ENCODE measurements at places on chromosomes 4 and X. TPM values are rescaled to one million over a fixed set of nuclear protein-coding genes. Genes with fewer than 3 reads are reported as not detected.

- H3K4me3 ChIP-seq, result no peak overlapping the region
- H3K27ac ChIP-seq, result no peak overlapping the region
- H3K27me3 ChIP-seq, result no peaks in the 10 kb centered on the region
- H3K36me3 ChIP-seq, result no peaks in the 10 kb centered on the region
- peaks cover 5% of the 10 kb centered on the region for H3K4me1 ChIP-seq
Observed at GRCh38 chr4:100591161-100591876, 73.5 kb upstream of the EMCN start.

DNA sequence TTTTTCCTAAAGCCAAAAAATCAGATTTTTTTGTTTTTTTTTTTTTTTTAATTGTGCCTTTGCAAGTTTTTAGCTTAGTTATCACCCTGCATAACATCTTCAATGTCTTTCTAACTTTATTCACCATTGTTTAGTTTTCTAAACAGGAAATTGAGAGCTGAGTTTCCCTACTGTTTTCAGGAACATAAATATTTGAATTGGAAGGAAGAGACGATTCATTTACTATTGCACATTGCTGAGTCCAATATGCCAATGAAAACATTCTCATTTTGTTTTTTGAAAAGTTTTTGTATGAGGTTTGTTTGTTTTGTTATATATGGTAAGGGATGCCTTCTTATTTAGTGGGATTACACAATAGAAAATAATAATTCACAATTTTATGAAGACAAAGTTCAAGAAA, 148.4 kb downstream of the ANKRD50 start:
- no peaks in the 10 kb centered on the region for H3K36me3 ChIP-seq
- no peak overlapping the region for H3K27ac ChIP-seq
- DNase-seq, result no peak
- no peak overlapping the region for H3K4me3 ChIP-seq
- no peaks in the 10 kb centered on the region for H3K27me3 ChIP-seq

GRCh38 chr4:814312-814850, 11.5 kb downstream of the CPLX1 start:
- H3K36me3 ChIP-seq, result no peaks in the 10 kb centered on the region
- DNase-seq, result peak; percentile 37
- H3K27ac ChIP-seq, result no peak overlapping the region
- peaks cover 44% of the 10 kb centered on the region for H3K27me3 ChIP-seq

- DNase-seq, result no peak
- no peaks in the 10 kb centered on the region for H3K36me3 ChIP-seq
- no peaks in the 10 kb centered on the region for H3K27me3 ChIP-seq
- H3K4me3 ChIP-seq, result no peak overlapping the region
- no peak overlapping the region for H3K27ac ChIP-seq
Observed at GRCh38 chr4:182843808-182844325, 73.3 kb downstream of the DCTD start.

GRCh38 chrX:9195199-9195880, 161.4 kb upstream of the FAM9B start:
- no peaks in the 10 kb centered on the region for H3K36me3 ChIP-seq
- no peak overlapping the region for H3K27ac ChIP-seq
- no peaks in the 10 kb centered on the region for H3K4me1 ChIP-seq
- DNase-seq, result no peak
- no peaks in the 10 kb centered on the region for H3K27me3 ChIP-seq
- H3K4me3 ChIP-seq, result no peak overlapping the region

GRCh38 chr4:41446981-41447725, 90.8 kb upstream of the LIMCH1 start:
- no peak for DNase-seq
- no peak overlapping the region for H3K4me3 ChIP-seq
- H3K27ac ChIP-seq, result no peak overlapping the region
- H3K4me1 ChIP-seq, result peaks cover 34% of the 10 kb centered on the region
- no peaks in the 10 kb centered on the region for H3K36me3 ChIP-seq

- peaks cover 38% of the 10 kb centered on the region for H3K27me3 ChIP-seq
- H3K4me3 ChIP-seq, result no peak overlapping the region
- no peaks in the 10 kb centered on the region for H3K36me3 ChIP-seq
- H3K27ac ChIP-seq, result no peak overlapping the region
- H3K4me1 ChIP-seq, result no peaks in the 10 kb centered on the region
- DNase-seq, result no peak
Observed at GRCh38 chr4:118032691-118033090, 1.6 kb upstream of the NDST3 start.

GRCh38 chr4:91345632-91346031, 958.1 kb upstream of the GRID2 start:
- H3K36me3 ChIP-seq, result no peaks in the 10 kb centered on the region
- H3K27me3 ChIP-seq, result no peaks in the 10 kb centered on the region
- no peaks in the 10 kb centered on the region for H3K4me1 ChIP-seq

GRCh38 chr4:176504118-176504517, 184.4 kb downstream of the SPCS3 start:
- H3K27ac ChIP-seq, result no peak overlapping the region
- H3K4me3 ChIP-seq, result no peak overlapping the region
- no peaks in the 10 kb centered on the region for H3K27me3 ChIP-seq

- no peaks in the 10 kb centered on the region for H3K27me3 ChIP-seq
- H3K36me3 ChIP-seq, result no peaks in the 10 kb centered on the region
- no peak for DNase-seq
- H3K4me3 ChIP-seq, result no peak overlapping the region
Observed at GRCh38 chrX:12563121-12563520, 228.1 kb upstream of the PRPS2 start.

- H3K4me1 ChIP-seq, result no peaks in the 10 kb centered on the region
- H3K27ac ChIP-seq, result no peak overlapping the region
- H3K4me3 ChIP-seq, result no peak overlapping the region
- no peaks in the 10 kb centered on the region for H3K27me3 ChIP-seq
Observed at GRCh38 chr4:15765910-15766697, 12.0 kb upstream of the CD38 start.

DNA sequence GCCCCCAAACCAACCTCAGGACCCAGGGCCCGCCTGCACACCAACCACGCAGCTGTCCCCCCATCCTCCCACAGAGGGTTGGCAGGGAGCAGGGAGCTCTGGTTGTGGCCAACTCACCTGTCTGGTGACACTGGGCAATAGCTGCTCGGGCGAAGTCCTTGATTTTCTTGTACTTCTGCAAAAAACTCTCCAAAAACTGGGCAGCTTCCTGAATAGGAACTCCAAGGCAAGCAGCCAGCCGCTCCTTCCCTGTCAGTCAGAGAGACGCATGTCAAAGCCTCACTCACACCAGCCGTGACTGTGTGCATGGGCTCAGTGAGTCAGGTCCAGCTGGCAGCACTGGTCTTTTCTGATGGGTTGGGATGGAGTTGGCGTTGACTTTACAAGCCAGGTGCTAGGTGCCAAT, 26.4 kb downstream of the NAT8L start:
- H3K4me3 ChIP-seq, result no peak overlapping the region
- no peak for DNase-seq
- no peaks in the 10 kb centered on the region for H3K36me3 ChIP-seq

GRCh38 chrX:9501362-9501761, 36.5 kb downstream of the TBL1X start:
- H3K4me1 ChIP-seq, result no peaks in the 10 kb centered on the region
- H3K27me3 ChIP-seq, result no peaks in the 10 kb centered on the region
- no peak for DNase-seq
- H3K27ac ChIP-seq, result no peak overlapping the region

DNA sequence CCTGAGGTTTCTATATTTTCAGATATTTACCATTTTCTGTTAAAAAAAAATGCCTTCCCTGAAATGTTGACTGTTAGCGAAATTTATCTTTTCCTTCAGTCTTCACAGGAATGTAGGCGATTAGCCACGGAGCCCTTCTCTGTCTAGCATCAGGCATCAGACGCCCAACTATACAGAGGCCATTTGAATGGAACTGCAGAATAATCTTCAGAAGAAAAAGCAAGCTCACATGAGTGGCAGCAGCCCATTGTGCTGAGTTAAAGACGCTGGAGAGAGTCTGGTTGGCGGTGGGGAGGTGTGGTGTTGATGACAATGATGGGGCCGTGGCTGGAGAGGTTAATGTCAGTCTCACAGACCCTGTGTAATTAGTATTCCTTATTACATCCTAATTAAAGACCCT, 196.8 kb upstream of the LEF1 start:
- no peak overlapping the region for H3K4me3 ChIP-seq
- no peak overlapping the region for H3K27ac ChIP-seq
- H3K36me3 ChIP-seq, result no peaks in the 10 kb centered on the region
- H3K4me1 ChIP-seq, result peaks cover 4% of the 10 kb centered on the region

GRCh38 chr4:99868126-99868596, 26.1 kb downstream of the LAMTOR3 start:
- no peaks in the 10 kb centered on the region for H3K27me3 ChIP-seq
- no peaks in the 10 kb centered on the region for H3K4me1 ChIP-seq
- no peaks in the 10 kb centered on the region for H3K36me3 ChIP-seq
- H3K4me3 ChIP-seq, result no peak overlapping the region
- no peak overlapping the region for H3K27ac ChIP-seq

DNA sequence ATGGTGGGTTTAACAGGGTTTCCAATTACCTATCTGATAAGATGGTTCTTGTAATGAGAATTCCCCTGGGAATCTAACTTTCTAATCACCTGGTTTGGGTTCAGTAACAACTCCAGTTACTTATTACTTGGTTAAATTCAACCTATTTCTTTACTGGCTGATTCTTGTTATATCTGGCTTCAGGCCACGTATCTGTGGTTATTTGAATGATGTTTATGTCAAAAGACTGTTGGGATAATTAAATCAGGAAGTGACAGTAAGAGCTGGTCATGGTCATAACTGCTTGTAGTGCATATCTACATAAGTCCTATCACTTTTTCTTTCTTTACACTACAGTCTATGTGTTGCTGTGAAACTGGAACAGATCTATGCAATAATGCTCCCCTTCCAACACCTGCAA, 108.1 kb downstream of the MID1 start:
- no peak for DNase-seq
- H3K4me3 ChIP-seq, result no peak overlapping the region
- no peak overlapping the region for H3K27ac ChIP-seq
- H3K4me1 ChIP-seq, result no peaks in the 10 kb centered on the region

- no peaks in the 10 kb centered on the region for H3K4me1 ChIP-seq
- H3K36me3 ChIP-seq, result no peaks in the 10 kb centered on the region
- H3K27me3 ChIP-seq, result no peaks in the 10 kb centered on the region
- DNase-seq, result no peak
- H3K27ac ChIP-seq, result no peak overlapping the region
Observed at GRCh38 chr4:136392576-136392975, 1139.7 kb downstream of the PCDH18 start.

GRCh38 chrX:120087289-120088017, 10.0 kb upstream of the RHOXF2B start:
- H3K4me1 ChIP-seq, result no peaks in the 10 kb centered on the region
- DNase-seq, result no peak
- H3K27ac ChIP-seq, result no peak overlapping the region
- H3K27me3 ChIP-seq, result no peaks in the 10 kb centered on the region
- H3K4me3 ChIP-seq, result no peak overlapping the region

DNA sequence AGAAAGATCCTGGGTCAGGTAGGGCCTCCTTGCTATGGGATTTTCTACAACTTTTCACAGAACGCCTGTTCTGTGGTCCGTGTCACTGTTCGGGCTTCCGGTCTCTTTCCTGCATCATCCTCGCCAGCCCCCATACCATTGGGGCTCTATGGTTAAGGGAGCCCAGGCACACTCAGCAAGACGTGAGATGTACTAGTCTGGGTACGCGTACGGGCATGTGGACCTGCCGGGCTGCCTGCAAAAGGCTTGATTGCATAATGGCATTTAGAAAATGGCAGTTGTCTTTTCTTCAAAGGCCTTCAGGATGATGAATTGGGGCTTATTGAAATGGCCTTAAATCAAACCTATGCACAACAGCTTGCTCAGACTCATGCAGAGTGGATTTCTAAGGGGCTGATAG, 86.7 kb downstream of the CNGA2 start:
- H3K4me3 ChIP-seq, result no peak overlapping the region
- no peaks in the 10 kb centered on the region for H3K27me3 ChIP-seq
- no peaks in the 10 kb centered on the region for H3K36me3 ChIP-seq

DNA sequence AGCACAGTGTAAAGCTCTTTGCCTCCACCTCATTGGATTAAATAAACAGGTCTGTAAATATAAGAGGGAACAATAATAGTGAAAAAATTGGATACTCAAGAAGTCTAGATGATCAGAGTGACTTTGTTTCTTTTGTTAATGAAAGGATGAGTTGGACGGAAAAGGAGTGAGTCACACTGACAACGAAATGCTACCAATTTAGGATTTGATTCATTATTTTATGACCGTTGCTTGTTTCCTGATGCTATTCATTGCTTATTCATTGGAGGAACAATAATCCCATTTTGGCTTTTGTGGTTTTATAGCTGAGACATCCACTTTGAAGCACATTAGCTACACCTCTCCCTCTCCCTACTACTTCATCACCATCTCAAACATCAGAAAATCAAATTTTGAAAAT, 74.4 kb upstream of the DYNLT3 start:
- no peaks in the 10 kb centered on the region for H3K36me3 ChIP-seq
- H3K4me3 ChIP-seq, result no peak overlapping the region
- H3K27ac ChIP-seq, result no peak overlapping the region
- DNase-seq, result no peak

DNA sequence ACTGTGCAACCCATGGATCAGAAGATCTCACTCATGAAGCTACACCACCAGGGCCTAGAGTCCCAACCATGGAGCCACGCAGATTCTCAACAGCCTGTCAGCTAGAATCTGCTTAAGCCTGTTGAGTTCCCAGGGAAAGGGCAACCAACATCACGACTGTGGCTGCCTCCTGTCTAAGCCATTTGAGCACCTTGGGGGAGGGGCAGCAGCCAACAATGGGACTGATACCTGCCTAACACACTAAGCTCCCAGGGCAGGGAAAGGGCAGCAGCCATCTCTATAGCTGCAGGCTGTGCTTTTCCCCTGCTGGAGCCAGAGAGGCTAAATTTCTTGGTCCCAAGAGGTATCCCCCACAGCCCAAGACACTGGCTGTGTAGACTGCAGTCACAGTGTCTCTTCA, 96.5 kb upstream of the TCEAL2 start:
- H3K27me3 ChIP-seq, result no peaks in the 10 kb centered on the region
- H3K27ac ChIP-seq, result no peak overlapping the region
- H3K36me3 ChIP-seq, result no peaks in the 10 kb centered on the region
- H3K4me3 ChIP-seq, result no peak overlapping the region

DNA sequence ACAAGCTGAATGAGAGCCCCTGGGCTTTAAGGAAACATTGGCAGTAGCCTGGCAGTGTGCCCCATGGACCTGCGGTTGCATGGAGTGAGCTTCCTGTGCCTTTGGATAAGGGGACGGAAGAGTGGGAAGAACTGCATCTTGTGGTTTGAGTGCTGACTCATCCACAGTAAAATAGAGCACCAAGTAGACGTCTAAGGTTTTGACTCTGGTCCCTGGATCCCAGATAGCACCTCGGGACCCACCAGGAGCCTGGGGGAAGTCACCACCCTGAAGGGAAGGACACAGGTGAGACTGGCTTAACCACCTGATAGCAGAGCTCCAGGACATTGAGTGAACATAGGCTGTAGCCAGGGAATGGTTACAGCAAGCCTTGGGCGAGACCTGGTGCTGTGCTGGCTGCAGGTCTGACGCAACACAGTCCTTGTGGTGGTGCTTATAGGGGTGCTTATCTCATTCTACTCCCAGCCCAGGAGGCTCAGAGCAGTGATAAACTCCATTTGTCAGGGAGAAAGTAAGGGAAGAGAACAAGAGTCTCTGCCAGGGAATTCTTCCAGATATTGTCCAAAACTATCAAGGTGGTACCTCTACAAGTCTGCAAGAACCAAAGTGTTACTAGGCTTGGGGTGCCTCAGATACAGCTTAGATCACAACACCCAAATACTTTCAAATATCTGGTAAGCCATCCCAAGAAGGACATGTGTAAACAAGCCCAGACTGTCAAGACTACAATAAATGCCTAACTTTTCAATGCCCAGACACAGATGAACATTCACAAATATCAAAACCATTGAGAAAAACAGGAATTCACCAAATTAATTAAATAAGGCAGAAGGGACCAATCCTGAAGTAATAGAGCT, 123.6 kb upstream of the TET2 start:
- no peak overlapping the region for H3K4me3 ChIP-seq
- DNase-seq, result peak; percentile 62
- H3K27ac ChIP-seq, result no peak overlapping the region
- H3K4me1 ChIP-seq, result peaks cover 3% of the 10 kb centered on the region
- no peaks in the 10 kb centered on the region for H3K27me3 ChIP-seq

The AKAP4 gene
- total RNA-seq, result not detected

The CD38 gene
- total RNA-seq, result 8.5 TPM

All from lower lobe of right lung (tissue), 2 donors.